Activated effector memory CD4-positive, alpha-beta T cell treated with Interleukin-2 at 50 U/mL for 16 hours (primary cell): ENCODE measurements at places on chromosomes 12 and 14.

DNA sequence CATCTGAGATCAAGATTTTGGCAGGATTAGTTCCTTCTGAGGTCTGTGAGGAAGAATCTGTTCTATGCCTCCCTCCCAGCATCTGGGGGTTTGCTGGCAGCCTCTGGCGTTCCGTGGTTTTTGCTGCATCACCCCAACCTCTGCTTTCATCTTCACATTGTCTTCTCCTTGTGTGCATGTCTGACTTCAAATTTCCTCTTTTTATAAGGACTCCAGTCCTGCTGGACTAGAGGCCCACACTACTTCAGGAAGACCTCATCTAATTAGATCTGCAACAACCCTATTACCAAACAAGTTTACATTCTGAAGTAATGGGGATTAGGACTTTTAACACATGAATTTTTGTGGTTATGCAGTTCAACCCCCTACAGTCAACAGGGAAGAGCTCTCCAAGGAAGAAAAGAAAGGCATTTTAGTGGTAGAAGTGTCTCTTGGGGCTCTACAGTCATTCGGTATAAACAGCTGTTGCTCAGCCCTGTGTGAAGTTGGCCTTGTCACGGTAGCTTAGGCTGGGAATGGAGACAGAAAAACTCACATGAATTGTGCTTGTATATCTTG lies 89.7 kb downstream of the CAND1 start:
- DNase-seq, result no peak

DNA sequence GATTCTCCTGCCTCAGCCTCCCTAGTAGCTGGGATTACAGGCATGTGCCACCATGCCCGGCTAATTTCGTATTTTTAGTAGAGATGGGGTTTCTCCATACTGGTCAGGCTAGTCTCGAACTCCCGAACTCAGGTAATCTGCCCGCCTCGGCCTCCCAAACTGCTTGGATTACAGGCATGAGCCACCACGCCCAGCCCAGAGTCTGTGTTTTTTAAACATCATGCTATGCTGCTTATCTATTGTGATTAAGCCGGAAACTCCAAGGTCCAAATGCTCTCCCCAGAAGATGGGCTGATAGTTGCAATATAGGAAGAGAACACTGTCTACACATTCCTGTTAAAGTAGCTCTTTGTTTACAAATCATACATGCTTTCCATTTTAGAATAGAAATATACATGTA lies 30.5 kb upstream of the MAX start:
- DNase-seq, result no peak

- DNase-seq, result no peak
Measured at GRCh38 chr12:92735131-92735721, 32.4 kb downstream of the PLEKHG7 start.

GRCh38 chr14:74402401-74403251 lies 23.4 kb downstream of the SYNDIG1L start:
- DNase-seq, result no peak

DNA sequence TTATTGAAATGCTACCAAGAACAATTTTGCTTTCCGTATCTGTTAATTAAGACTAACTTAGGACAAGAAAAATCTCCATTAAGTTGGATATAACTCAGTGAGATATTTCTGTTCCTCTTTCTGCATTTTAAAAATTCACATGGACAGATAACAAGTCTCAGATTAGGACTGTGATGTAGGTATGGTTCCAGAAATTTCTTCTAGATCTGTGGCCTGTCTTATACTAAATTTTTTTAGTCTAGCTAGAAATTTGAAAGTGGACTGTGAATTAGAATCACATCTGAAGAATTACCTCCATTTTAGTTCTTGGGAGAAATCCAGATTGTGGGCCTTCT lies 41.6 kb downstream of the USP15 start:
- no peak for DNase-seq

DNA sequence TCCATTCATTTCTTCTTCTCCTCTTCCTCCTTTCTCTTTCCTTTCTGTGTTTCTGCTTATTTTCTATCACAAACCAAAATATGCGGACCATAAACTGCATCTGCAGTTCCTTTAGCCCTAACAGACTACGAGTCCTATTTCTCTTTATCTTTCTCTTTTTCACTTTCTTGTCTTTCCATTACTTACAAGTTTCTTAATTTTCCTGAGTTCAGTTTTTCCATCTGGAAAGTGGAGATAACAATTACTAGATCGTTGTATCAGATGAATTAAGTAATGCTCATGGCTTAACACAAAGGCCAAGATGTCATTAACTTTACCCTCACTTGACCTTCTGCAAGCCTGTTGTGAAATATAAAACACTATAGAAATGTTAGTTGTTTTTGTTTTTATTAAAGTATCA lies 983 bp upstream of the COPS7A start:
- no peak for DNase-seq

DNA sequence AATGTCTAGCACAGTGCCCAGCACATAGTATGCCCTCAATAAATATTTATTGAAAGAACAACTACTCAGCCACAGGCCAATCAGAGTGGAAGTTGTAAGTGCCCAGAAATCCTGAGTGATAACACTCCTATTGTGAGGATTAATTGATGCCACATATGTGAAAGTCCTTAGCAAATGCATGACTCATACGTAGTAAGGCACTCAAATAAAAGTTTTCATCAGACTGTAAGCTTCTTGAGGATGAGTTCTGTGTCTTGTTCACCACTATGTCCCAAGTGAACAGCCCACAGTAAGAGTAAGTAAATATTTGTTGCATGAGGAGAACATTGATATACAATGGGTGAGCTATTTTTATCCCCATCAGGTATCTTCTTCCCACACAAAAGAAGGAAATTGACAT lies 24.7 kb upstream of the ANO6 start:
- DNase-seq, result no peak

DNA sequence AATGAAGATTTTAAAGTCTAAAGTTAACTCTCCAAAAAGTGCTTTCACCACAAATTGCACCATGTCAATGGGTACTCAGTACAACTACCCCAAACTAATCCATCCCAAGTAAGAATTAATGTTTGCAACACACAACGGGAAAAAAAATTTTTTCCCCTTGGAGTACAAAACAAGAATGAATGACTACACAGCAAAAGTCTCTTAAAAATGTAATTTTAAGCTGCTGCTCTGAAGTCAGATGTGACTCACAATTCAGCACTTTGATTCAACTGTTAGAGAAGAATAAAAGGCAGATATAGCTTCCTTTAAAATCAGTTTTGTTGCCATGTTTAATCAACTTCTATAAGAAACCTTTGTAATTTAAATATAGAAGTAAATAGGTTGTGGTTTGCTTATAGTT lies 42.5 kb upstream of the VPS33A start:
- no peak for DNase-seq

DNA sequence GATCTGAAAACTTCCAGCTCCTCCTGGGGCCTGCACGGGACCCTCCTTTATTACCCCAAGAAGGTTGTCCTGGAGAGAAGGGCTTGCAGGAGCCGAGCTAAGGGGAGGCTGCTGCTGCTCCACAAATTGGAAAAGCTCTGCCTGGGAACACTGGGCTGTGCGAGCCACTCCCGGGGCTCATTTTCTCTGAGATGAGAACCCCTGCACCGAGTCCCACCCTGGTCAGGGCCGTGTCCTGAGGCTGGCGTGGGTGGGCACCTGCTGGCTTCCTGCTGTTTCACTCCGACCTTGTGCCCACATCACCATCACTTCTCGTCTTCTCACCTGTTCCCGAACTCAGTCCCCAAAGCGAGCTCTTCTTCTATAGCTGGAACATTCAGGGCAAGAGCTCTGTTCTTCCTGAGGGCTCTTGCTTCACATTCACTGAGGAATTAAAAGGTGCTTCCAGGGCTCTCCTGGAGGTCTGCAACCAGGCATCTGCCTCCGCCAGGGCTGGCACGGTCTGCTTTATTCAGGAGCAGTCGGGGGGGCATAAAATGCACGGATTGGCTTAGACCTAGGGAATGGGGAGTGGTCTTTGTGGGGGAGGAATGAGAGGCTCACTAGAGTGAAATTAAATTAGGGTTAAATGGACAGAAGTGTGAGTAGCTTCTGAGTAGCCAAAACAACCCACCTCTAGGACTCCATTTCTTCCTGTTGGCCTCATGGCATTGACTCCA lies 98.5 kb downstream of the ADGRD1 start:
- no peak for DNase-seq

- DNase-seq, result no peak
Measured at GRCh38 chr12:54891717-54892478, 37.6 kb downstream of the MUCL1 start.

DNA sequence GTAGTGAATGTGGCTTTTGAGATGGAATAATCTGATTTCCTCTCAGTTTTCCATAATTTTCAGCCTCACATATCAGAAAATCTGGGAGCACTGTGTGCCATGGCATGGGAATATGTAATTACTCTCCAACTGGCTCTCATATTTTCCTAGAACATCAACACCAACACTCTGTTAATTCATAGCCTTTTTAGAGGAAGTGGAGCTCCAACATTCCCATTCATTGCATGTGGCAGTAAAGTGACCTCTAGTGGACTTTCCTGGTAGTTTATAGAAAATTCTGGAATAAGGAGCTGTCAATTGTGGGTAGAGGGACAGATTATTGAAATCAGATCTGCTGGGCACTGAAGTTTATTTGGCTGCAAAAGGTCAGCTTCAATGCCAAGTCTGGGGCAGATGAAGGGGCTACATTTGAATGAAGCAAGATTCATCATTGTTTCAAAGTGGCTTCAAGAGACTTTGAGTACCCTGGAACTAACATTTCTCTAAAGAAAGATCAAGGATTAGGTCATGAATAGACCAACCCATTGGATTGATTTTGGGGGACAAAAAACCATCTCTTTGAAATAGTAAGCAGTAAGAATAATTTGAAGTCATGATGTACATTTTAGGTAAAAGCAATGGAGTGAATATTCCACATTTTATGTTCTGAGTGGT lies 23.6 kb upstream of the USP44 start:
- no peak for DNase-seq

DNA sequence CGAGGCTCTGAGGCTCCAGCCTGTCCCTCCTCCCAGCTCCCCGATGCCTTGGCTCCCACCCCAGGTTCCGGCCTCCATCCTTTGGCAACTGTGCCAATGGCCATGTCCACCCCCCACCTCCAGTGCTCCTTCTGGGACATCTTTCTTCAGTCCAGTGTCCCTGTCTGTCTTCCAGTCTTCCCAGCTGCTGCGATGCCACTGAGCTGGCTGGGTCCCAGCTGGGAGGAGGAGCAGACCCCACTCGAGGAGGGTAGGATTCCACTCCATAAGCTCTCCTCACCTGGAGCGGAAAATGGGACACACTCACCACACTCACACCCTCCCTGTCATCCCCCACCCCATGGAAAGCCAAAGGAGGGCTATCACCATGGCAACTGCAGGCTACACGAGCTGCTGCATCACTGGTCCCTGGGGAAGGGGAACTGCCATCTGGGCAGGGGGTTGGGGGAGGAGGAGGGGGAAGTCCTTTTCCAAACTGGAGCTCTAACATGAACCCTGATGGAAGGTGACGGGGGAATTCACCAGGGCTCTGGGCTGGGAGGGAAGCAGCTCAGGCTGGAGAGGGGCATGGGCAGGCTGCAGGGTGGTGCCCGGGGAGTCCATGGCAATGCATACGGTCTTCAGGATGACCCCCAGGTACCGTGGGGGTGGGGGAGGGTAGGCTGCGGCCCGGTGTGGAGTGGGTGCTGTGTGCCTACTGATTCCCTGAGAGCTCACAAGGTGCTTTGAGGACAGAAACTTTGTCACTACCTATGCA lies 94.3 kb downstream of the LRRC74A start:
- no peak for DNase-seq

- no peak for DNase-seq
Measured at GRCh38 chr12:104494793-104495158, 38.0 kb downstream of the CHST11 start.

DNA sequence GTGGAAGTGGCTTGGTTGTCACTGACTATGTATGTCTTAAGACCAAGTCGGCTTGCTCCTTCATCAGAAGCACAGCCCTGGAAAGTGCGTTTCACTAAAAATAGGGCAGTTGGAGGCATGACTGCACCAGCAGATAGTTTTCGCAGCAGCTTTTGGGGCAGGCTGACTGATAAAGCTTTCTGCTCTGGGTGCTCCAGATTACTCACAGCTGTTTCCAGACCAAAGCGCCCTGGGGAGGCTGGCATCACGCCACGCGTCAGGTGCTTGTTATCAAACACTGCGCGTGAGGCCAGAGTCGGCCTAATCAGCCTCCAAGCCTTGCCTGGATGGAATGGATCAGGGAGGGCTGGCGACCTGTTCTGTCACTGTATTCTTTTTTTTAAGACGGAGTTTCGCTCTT lies 13.3 kb upstream of the LRRC10 start:
- no peak for DNase-seq

- no peak for DNase-seq
Measured at GRCh38 chr14:76644855-76645518, 116.3 kb upstream of the VASH1 start.

DNA sequence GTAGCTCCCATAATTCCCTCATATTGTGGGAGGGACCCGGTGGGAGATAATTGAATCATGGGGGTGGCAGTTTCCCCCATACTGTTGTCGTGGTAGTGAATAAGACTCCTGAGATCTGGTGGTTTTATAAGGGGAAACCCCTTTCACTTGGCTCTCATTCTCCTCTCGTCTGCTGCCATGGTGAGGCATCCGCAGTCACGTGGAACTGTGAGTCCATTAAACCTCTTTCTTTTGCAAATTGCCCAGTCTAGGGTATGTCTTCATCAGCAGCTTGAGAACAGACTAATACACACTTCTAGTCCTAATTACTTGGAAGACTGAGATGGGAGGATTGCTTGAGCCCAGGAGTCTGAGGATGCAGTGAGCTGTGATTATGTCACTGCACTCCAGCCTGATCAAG lies 64.4 kb downstream of the TMX1 start:
- no peak for DNase-seq

DNA sequence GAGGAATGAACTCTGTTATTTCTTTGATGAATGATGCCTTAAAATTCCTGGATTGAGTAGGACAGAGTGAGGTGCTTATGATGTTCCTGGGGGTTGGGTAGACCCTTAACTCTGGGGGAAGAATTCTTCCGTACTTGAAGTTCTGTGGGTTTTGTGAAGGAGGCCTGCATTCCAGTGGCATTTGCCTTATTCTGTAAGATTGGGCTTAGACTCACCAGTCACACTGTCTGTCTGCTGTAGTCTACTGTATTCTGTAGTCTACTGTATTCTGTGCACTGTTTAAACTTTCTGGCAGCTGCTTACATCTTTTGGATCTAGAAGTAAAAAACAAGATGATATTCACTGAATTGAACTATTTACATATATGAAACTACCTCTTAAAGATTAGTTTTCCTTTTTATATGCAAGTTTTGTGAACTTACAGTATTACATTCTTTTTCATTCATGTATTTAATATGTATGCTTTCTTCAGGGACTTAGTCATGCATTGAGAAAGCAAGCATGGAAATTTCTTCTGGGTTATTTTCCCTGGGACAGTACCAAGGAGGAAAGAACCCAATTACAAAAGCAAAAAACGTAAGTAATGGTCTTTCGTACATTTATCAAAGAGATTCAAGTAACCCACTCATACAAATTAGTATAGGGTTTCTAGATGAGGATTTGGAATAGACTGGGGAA lies 42.3 kb upstream of the TPH2 start:
- no peak for DNase-seq
